T-helper 2 cell treated with Interferon-gamma antibody and Interleukin-4, amounts not matched to agents 5 μg/mL and 100 μg/mL, for 36 hours (primary cell): ENCODE measurements at places on chromosomes 11 and 22.

DNA sequence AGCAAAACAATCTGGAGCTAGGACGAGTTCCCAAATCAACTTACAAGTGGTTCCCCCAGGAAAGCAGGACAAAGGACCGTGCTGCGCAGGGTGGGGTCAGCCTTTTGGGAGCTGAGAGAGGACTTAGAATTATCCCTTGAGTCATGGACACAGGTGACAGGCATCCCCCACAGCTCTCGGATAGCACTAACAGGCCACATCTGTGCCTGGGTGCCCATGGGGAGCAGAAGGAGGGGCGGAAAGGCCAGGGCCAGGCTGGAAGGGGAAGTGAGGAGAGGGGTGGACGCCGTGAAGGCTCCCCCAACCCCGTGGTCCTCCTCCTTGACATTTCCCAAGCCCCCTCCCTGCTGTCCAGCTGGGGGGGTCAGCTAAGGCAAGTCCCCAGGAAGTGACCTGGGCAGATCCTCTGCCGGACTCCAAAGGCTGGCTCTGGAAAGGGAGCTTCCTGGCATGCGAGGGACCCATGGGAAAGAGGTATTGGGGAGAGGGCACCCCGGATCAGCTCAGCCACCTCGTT, 31.6 kb upstream of the A4GALT start:
- DNase-seq: no peak
- no peaks in the 10 kb centered on the region for H3K36me3 ChIP-seq
- no peak overlapping the region for H3K27ac ChIP-seq
- no peak overlapping the region for H3K4me3 ChIP-seq

GRCh38 chr11:63527667-63528066, 8.9 kb upstream of the PLAAT4 start:
- H3K27ac ChIP-seq: no peak overlapping the region
- no peak overlapping the region for H3K4me3 ChIP-seq
- no peak for DNase-seq
- peaks cover 29% of the 10 kb centered on the region for H3K4me1 ChIP-seq
- peaks cover 3% of the 10 kb centered on the region for H3K36me3 ChIP-seq

DNA sequence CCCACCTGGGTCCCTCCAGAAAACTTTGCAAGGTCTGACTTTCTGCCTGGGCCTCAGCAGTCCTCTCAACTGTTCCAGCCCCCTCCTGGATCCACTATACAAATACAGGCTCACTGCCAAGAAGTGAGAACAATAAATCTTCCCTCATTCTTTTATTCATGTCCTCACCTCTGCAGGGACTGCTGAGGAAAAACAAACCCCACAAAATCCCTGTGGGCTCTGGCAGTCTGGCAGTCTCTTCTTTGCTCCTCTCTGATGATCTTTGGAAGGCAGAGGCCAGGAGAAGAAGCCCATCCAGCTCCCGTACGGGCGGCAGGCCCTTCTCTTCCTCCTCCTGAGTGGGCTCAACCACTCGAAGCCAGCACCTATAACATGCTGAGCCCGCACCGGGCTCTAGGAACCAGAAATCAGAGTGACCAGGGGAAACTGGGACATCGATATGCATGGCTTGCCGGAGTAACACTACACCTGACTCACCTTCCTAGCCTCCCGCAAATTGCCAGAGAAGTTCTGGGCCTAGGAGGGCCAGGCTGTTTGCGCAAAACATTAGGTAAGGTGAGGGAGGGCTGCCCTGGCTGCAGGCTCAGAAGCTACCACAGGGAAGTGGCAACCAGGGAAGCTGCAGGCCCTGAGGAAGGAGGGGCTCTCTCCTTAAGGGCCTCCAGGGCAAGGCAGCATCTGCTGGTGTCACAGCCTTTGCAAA, 24.2 kb downstream of the TMPRSS5 start:
- H3K4me1 ChIP-seq: peaks cover 11% of the 10 kb centered on the region
- no peak overlapping the region for H3K27ac ChIP-seq
- H3K36me3 ChIP-seq: no peaks in the 10 kb centered on the region
- no peaks in the 10 kb centered on the region for H3K27me3 ChIP-seq
- no peak for DNase-seq
- no peak overlapping the region for H3K4me3 ChIP-seq

- H3K27me3 ChIP-seq: peaks cover 16% of the 10 kb centered on the region
- no peak for DNase-seq
- no peak overlapping the region for H3K27ac ChIP-seq
- no peak overlapping the region for H3K4me3 ChIP-seq
Observed at GRCh38 chr11:77069969-77070582, 3.3 kb downstream of the CAPN5 start.

- H3K4me1 ChIP-seq: peaks cover 5% of the 10 kb centered on the region
- H3K36me3 ChIP-seq: no peaks in the 10 kb centered on the region
- H3K27me3 ChIP-seq: peaks cover 34% of the 10 kb centered on the region
- DNase-seq: no peak
- H3K4me3 ChIP-seq: no peak overlapping the region
Observed at GRCh38 chr22:46537946-46538813, 760 bp upstream of the CELSR1 start.

DNA sequence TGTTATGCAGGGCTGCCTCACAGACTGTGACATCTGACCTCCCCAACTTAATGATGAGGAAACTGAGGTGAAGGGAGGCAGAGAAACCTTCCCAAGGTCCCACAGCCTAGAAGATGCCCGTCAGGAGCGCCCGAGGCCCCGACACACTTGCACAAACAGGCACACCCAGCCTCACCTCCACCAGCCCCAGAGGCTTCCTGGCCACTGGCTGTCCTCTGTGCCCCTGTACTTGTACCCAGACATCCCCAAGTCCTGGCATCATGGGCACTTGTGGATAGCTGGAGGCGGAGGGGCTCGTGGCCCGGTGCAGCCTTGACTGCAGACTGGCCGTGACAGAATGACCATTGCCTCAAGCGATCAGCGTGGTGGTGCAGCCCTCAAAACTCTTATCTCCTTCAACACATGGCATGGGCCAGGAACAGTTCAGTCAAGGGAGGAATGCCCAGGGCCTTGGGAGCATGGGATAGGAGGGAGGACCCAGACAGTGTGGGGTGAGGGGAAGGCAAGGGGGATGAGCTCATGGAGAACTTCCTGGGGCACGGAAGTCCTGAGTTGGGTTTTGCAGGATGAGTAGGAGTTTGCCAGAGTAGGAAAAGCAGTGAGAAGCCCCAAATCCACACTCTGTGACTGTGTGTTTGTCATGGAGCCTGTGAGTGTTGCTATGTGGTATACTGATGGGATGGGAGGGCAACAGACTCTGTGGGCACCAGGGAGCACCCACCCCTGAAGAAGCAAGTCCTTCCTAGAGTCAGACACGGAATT, 25.8 kb upstream of the PPARA start:
- H3K27ac ChIP-seq: no peak overlapping the region
- H3K36me3 ChIP-seq: no peaks in the 10 kb centered on the region
- H3K27me3 ChIP-seq: no peaks in the 10 kb centered on the region
- DNase-seq: no peak
- H3K4me3 ChIP-seq: no peak overlapping the region

DNA sequence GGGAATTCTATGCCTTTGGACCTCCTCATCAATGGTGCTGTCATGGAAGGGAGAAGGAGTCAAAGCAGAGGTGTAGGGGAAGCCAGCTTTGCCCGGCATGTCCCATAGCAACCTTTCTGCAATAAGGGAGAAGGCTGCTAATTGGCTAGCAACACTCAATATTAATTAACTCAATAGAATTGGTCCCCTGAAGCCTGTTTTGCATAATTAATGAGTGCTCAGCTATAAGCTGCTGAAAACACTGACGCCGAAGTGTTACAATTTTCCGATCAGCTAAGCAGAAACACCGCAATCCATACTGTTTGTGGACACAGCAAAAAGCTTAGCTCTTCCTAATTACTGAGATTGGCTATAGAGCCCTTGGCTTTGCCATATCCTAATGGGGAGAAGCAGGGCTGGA, 245.0 kb downstream of the CSNK2A3 start:
- peaks cover 11% of the 10 kb centered on the region for H3K27me3 ChIP-seq
- no peaks in the 10 kb centered on the region for H3K4me1 ChIP-seq
- DNase-seq: no peak
- no peak overlapping the region for H3K27ac ChIP-seq
- no peak overlapping the region for H3K4me3 ChIP-seq
- H3K36me3 ChIP-seq: no peaks in the 10 kb centered on the region

DNA sequence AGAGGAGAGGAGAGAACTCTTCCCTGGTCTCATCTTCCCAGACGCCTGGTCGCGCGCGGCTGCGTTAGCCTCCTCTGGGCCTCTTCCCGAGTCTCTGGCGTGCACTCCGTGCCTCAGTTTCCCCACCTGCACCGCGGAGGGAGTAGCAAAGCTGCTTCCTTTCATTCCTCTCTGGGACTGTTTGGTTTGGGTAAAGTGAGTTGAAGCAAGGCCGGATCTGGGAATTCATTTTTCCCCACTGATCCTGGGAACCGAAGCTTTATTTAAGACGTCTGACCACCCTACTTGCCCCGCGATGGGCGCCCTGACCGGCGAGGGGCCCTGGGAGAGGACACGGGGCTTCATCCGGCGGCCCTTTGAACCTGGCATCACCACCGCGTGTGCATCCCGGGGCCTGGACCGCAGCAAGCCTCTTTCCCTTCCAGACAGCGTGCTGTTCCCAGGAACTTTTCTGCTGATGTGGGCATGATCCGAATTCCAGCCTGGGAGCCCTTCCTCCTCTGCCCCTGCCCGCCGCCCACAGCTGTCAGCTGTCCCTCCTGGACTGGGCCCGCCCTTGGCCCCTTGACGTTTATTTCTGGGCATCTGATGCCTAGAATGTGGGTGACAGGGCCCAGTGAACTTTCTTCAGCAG, 758 bp downstream of the LDLRAD3 start:
- H3K27ac ChIP-seq: no peak overlapping the region
- no peak for DNase-seq
- peaks cover 2% of the 10 kb centered on the region for H3K4me1 ChIP-seq
- H3K4me3 ChIP-seq: peak overlapping the region; percentile 77
- no peaks in the 10 kb centered on the region for H3K36me3 ChIP-seq
- peaks cover 46% of the 10 kb centered on the region for H3K27me3 ChIP-seq
